Dorsolateral prefrontal cortex (tissue), 122 donors: ENCODE measurements at places on chromosomes 16 and 17.

DNA sequence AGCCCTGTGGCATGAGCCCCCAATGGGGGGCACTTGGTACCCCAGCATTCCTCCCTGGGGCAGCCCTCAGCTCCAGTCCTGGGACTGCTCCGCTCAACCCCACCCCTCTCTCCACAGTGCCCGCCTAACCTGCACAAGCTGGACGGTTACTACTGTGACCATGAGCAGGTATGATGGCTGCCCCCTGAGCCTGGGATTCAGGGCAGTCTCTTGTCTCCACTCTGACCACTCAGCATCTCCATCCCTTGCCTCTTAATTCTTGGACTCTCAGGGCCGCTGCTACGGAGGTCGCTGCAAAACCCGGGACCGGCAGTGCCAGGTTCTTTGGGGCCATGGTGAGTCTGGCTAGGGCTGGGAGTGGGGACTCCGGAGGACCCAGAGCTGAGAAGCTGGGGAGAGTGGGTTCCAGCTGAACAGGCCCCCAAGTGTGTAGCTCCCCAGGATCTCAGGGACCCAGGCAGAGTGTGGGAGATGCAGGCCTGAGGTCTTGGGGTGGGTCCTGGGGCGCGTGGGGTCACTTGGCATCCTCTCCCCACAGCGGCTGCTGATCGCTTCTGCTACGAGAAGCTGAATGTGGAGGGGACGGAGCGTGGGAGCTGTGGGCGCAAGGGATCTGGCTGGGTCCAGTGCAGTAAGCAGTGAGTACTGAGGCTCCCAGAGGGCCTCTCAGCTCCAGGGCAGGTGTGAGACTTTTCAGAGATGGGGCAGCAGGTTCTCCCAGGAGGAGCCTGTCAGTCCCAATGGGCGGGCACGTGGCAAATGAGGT, 18.0 kb downstream of the ADAM11 start:
- DNase-seq, result no peak

GRCh38 chr17:7969433-7969832, 33.0 kb upstream of the GUCY2D start:
- DNase-seq, result no peak

GRCh38 chr16:66853261-66854139, 9.3 kb downstream of the CA7 start:
- no peak for DNase-seq

- DNase-seq, result no peak
Measured at GRCh38 chr16:24309258-24310142, 53.4 kb downstream of the CACNG3 start.

DNA sequence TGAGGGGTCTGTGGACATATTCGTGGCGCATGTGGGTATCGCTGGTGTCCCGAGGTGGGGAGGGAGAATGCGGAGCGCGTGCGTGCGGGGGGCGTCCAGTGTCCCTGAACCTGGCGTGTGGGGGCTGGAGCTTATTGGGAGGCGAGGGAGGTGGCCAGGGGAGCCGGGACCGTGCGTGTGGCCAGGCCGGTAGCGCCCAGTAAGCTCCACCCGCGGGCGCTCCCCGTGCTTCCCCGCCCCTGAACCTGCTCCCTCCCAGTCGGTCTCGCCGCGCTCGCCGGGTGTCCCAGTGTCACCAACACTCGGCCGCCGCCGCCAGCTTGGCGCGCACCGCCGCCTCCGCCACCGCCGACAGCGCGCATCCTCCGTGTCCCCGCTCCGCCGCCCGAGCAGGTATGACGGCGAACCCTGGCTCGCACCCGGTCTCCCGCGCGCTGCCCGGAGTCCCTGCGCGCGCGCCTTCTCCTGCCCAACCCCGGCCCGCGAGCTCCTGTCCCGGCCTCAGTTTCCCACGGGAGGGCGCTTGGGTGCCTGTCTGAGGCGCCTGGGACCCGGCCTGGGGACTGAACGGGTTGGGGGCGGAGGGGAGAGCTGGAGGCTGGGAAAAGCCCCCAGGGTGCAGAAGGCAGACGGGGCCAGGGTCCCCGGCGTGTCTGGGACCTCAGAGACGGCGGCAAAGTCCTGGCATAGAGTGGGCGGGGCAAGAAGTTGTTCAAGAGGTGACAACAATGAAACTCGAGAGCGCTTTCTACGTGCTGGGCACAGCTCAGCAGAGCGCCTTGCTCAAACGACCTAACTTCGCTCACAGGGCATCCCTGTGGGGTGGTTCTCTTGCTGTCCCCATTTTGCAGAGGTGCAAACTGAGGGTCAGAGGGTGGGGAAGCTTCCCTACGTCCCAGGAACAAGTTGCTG, at the start of gene SCNN1B:
SCNN1B (plus strand) TSS at position 258 of the 912 bp plus-strand sequence. CDS start 46,298 bp downstream, outside the sequence.
- no peak for DNase-seq

GRCh38 chr16:70378869-70379493, 32.3 kb downstream of the DDX19A start:
- no peak for DNase-seq

DNA sequence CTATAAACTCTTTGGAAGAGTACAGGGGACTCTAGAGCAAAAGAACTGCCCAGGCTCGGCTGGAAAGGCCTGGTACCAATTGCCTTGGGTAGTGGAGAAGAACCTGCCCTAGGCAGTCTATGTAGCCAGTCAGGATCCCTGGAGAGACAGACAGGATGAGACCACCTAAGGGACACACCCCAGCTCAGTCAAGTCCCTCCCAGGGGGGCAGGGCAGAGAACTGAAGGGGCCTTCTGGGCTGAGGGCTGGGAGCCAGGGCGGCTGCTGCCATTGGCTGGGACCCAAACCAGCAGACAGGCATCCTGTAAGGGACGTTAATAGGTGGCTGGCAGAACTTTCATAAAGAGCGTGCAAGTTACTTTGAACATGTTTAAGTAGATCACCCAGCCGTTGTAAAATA, 12.8 kb upstream of the SLC38A8 start:
- no peak for DNase-seq

GRCh38 chr16:90048347-90048722, 28.8 kb downstream of the PRDM7 start:
- no peak for DNase-seq

DNA sequence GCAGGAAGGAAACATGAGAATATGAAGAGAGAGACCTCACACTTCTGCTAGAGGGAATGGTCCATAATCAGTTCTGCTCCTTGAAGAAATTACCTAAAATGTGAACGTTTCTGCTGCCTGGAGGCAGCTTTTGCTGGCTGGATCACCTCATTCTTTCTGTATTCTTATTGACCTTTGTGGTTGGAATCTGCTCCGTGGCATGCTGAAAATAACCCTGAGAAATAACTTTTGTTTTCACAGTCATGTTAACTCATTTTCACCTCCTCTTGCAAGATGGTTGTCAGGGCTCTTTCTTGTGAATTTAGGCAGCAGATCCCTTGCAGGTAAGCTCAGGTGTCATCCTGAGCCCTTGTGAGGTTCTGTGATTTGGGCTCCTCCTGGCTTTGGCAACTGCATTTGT, 70.2 kb downstream of the IRF8 start:
- no peak for DNase-seq

- no peak for DNase-seq
Measured at GRCh38 chr16:72244853-72245252, 72.9 kb upstream of the PMFBP1 start.

DNA sequence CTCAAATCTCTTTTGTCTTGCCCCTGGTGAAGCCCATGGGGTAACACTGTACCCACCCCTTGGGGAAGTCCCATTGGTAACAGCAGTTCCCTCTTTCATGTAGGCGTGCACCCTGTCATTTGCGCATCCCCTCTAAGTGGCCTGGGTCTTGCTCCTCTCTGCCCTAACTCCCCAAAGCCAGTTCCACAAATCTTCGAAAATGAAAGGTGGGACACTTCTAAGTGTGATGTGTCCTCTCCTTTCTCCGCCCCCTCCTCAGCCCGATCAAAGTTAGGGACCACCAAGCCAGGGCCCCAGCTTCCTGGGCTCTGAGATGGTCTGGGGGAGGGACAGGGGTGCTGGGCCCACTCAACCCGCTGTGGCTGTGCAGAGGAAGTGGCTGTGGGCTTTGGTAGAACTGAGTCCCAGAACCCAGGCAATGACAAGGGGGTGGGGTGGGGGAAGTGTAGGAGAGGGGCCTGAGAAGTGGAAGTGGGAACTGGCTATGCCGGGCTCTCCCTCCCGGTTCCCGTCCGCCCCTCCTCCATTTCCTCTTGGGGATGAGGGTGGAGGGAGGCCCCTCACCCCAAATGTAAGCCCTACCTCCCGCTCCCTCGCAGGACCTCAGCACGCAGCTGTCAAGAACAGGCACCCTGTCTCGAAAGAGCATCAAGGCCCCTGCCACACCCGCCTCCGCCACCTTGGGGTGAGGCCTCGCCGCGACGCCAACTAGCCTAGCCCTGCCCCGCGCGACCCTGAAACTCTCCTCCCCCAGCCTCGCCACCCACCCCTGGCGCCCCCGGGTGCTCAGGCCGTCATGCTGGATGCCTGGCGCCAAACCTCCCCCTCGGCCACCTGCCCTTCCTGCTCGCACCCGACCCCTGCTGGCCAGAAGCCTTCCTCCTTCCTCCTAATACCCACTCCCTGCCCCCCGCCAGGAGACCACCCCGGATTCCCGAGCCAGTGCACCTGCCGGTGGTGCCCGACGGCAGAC, 8.7 kb downstream of the ABI3 start:
- DNase-seq, result no peak

DNA sequence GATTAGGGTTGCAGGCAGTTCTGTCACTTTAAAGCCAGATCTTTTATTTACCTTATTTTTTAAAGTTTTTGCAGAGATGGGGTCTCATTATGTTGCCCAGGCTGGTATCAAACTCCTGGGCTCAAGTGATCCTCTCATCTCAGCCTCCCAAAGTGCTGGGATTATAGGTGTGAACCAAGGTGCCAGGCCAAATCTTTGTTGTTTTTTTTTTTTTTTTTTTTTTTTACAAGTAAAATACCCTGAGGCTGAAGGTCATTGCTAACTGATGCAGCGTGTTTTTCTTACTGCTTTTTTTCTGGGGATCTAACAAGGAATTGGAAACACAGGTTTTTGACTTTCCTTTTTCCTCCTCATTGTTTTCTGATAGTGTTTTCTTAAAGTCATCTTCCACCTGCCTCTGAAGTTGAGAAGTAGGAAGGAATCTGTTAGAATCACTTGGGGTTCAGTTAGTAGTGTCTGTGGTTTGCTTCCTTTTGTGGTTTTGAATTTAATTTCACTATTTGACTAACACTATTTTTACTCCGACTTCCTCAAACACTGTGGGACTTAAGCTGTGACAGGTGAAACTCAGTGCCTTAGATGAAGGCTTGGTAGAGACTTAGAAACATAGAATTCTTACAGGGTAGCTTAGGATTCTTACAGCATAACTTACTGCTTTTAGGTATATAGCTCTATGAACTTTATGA, 22.2 kb downstream of the CLTC start:
- no peak for DNase-seq

DNA sequence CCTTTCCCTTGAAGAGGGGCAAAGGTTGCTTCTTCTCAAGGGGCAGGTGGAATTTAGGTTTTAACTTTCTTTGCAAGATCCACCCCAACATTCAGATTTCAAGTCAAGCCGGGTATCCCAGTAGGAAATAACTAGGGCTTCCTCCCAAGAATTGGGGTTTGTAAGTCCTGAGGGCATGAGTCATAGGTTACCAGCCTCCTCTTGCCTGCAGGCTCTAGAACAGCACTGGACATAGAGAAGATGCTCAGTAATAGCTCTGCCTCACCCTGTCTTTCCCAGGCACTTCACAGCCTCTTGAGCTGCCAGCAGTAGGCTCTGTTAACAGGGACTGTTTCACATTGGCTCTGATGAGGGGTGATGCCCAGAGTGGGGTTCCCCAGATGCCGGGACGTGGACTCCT, 35.8 kb upstream of the ZFP90 start:
- no peak for DNase-seq

DNA sequence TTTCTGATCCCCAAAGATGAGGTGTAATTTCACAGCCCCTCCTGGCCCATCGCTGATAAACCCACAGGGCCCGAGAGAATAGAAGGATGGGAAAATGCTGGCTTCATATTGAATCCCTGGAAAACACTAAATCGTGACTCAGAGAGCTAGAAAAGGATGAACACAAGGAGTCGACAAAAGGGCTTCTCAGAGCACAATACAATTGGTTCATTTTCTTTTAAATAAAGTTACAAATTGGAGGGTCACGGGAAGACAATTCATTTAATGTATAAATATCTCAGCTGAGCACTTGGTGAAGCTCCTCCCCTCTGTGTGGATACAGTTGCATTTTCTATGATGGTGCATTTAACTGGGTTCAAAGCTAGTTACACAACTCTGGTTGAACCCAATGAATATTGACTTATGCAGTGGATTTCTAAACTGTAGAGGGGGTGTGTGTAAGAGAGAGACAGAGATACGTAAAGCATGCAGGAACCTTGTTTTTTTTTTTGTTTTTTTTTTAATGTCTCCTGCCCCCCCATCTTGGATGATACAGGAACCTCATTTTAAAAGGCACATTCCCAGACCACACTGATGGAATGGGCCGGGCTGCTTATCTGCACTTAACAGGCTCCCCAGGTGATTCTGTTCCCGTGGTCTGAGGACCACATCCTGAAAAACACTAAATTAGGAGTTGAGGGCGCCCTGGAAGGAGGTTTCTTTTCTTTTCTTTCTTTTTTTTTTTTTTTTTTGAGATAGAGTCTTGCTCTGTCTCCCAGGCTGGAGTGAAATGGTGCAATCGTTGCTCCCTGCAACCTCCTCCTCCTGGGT, 14.1 kb downstream of the TTYH2 start:
- no peak for DNase-seq
